ENCODE measurements at places on chromosomes 3 and 15.

DNA sequence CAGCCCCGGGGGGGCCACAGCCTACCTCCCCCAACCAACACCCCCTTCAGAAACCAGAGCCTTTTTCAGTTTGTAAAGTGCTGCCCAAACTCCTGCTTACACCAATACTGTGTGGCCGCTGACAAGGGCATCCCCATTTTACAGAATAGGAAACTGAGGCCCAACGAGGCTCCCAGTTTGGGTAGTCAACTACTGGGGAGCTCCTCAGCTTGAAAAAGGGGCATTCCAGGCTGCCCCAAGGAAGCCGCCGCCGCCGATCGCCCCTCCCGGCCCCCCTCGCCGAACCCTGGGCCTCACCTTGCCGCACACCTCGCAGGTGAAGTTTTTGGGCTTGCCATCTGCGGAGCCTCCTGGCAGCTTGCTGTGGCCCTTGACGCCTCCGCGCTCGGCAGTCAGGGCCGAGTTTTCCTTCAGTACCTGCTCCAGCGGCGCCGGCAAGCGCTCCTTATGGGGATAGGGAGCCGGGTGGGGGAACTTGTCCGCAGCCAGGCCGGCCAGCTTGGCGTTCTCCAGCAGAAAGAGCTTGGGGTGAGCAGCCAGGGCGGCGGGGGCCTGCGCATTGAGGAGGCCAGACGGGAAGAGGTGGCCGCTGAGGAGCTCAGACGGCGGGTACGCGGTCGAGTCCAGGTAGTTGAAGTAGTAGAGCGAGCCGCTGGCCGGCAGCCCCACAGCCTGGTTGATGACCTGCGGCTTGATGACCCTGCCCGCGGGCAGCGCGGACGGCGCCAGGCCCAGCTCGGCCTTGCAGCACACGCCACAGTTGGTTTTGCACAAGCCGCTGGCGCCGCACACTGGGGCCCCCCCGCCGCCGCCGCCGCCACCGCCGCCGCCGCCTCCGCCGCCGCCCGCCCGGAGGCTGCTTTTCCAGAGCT lies 1.4 kb downstream of the FEZF2 start:
- no peak for DNase-seq

GRCh38 chr3:192395506-192395905 lies 331.8 kb downstream of the FGF12 start:
- DNase-seq, result no peak

DNA sequence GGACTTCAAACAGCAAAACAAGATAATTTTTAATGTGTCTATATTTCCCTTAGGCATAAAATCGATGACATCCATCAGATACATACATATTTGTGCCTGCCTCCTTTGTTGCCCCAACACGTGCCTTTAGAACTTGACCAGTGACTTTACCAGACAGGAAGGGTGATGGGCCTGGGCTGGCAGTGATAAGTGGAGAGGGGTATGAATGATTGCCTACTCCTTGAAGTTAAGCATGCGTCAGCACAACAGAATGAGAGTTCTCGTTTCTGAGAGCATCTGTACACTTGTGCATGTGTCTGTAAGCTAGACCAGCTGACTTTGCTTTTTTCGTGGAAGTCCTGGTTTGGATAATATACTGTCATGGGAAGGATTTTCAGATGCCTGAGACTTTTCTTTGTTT lies 54.9 kb upstream of the COL6A6 start:
- DNase-seq, result no peak

DNA sequence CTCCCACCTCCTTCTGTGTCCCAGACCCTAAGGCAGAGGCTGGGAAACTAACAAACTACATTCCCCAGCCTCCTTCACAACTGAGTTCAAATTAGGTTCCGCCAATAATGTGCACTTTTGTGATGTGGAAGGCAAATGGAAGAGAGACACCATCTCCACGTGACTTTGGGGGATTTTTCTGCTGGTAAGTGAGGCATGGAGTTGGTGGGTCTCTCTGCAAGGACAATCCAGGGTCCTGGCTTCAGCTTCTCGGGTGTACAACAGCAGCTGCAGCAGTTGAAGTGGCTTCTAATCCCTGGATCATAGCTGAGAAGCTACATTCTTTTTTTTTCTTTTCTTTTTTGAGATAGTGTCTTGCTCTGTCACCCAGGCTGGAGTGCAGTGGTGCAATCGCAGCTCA lies 58.9 kb upstream of the GATA2 start:
- no peak for DNase-seq

DNA sequence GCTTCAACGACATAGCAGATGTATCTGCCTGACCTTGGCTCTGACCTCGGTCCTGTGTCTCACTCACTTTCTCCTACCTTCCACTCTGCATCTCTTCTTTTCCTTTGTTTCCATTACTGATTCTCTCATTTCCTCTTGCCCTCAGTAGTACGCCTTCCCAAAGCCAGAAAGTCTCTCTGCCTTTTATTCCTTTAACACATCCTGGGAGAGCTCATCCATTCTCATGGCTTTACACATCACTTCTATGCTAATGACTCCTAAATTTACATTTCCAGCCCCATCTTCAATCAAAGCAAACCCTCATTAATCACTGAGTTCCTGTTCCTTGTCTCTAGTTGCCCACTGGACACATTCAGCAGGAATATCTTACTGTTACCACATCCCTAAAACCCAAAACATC lies 938.6 kb downstream of the NTRK3 start:
- DNase-seq, result no peak

- DNase-seq, result peak; percentile 40
These were observed 2.3 kb upstream of the TLE3 start for GRCh38 chr15:70099967-70100473.

GRCh38 chr3:32154205-32154579 lies 47.8 kb downstream of the GPD1L start:
- peak; percentile 36 for DNase-seq

DNA sequence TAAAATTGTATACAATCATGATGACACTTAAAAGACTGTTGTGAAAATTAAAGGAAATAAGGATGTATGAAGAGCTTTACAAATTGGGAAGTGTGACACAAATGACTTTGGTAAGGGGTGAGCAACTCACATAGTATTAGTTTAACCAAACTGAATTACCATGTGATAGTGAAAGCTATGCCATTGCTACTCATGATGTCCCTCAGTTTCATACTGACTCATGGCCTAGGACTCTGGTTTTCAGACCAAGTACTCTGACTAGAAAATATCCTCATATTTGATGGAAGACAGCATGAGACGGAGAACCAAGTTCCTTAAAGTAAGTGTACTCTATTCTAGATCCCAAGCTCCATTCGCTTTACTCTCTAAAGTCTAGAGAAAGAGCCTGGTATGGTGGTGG lies 203.2 kb upstream of the ICE2 start:
- no peak for DNase-seq

DNA sequence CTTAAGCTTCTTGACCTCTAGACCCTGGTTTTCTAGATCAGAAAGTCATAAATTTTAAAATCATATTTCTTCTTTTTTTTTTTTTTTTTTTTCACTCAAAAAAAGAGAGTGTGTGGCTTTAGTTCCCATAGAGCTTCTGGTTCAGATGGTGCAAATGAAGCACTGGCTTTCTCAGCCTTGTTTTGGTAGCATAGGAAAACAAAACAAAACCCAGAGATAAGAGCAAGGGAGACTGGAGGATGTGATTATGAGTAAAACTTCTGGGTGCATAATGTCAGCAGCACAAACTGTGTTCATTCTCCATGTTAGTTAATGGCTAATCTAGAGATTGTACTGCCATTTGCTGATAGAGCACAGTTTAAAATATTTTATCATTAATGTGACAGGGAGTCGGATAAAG lies 55.4 kb downstream of the RARB start:
- DNase-seq, result no peak

DNA sequence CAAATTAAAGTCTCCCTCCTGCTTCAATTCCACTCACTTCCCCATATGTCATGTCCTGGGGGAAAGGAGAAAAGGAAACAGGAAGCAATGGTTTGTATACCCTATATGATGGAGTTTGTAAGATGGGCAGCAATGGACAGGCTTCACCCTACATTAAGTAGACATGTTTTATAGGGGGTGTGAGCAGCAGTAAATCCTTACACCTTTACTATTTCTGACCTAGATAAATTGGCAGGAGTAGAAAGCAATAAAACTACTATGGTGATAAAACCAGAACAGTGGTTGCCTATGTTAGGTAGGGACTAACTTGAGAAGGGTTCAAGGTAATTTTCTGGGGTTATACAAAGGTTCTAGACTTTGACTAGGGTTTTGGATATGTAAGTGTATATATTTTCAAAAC lies 301.7 kb downstream of the GBE1 start:
- no peak for DNase-seq

DNA sequence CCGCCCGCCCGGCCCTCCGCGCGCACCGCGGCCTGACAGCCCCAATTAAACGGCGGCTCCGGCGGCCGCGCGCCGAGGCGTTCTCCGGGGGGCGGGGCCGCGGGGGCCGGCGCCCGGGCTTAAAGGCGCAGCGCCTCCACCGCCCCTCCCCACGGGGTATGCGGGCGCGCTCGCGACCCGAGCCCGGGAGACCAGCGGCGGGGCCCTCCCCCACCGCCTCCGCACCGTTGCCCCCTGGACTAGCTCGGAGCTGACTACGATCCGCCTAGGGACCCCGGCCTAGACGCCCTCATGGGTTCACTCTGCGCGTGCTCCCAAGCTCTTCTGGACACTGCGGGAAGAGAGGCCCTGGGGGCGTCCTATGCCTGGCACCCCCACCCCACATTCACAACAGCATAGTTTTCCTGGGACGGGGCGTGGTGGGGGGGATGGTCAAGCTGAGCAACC lies at the start of gene DUSP7:
DUSP7 (minus strand) TSS at position 51 of the 447 bp plus-strand sequence. CDS start 205 bp downstream, outside the sequence.
- no peak for DNase-seq

Data from kidney capillary endothelial cell (primary cell).